ENCODE measurements at places on chromosomes 5 and 9.

DNA sequence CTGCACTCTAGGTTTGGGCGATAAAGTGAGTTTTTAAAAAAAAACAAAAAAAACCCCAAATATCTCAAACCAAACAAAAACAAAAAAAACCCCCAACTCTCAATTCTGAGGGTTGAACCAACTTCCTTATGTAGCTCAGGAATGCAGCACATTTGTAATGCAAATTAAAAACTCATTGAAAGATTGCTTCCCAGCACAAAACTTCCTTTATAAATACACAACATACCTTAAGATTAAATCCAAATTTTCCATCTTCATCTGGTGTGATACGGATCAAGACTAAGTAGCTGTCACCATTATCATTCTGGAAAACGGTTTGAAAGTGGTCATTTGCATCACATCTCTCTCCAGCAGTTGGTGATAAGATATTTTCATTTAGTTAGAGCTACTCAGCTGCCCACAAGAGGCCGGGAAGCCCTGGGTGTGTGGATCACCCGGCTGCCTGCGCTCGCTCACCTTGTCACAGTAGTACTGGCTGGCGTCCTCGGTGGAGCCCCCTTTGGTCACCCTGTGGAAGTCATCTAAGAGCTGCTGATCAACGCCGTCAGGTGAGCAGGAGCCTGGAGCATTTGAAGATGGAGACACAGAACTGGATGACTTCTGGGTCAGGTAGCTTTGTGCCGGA, 88.2 kb downstream of the PTPN3 start:
- no peak for DNase-seq

GRCh38 chr9:87004016-87004415, 56.7 kb upstream of the GAS1 start:
- DNase-seq: no peak

GRCh38 chr5:2013301-2014057, 130.8 kb upstream of the IRX4 start:
- DNase-seq: no peak

DNA sequence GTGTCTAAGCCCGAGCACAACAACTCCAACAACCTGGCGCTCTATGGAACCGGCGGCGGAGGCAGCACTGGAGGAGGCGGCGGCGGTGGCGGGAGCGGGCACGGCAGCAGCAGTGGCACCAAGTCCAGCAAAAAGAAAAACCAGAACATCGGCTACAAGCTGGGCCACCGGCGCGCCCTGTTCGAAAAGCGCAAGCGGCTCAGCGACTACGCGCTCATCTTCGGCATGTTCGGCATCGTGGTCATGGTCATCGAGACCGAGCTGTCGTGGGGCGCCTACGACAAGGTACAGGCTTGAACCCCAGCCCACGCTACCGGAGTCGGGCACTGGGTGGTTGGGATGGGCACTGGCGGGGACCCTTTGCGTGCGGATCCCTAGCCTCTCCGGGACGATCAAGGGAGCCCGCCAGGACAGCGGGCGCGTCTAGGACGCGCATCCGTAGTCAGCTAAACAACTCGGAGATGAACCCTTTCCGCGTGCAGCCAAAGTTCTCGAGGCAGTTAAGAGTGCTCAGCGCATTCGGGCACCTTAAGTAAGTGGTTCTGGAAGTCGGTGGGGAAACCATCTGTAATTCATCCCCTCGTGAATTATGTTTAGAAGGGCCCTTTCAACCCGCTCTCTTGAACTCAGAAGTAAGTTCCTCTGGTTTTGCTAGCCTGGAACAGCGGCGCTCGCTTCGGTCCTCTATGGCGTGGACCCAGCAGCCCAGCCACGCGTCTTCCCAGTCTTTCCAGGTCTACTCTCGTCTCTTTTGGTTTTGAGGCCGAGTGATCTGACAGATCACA, 1.3 kb downstream of the KCNN2 start:
- no peak for DNase-seq

DNA sequence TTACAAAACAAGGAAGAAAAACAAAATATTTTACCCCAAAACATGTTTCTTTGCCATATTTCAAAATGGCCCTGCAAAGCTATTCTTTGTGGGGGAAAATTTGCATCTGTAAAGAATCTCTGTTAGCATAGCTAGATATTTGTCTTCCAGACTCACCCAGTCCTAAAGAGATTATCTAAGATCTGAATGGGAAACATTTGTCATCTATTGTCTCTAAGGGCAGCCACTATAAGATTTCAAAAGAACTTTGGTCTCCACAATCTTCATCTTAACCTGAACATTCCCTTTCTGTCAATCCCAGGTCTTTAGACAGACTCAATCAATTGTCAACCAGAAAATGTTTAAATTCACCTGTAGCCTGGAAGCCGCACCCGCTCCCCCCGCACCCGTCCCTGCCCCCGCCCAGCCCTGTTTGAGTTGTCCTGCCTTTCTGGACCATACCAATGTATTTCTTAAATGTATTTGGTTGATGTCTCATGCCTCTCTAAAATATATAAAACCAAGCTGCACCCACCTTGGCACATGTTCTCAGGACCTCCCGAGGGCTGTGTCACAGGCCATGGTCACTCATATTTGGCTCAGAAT, 330.6 kb downstream of the RAB3C start:
- DNase-seq: no peak

DNA sequence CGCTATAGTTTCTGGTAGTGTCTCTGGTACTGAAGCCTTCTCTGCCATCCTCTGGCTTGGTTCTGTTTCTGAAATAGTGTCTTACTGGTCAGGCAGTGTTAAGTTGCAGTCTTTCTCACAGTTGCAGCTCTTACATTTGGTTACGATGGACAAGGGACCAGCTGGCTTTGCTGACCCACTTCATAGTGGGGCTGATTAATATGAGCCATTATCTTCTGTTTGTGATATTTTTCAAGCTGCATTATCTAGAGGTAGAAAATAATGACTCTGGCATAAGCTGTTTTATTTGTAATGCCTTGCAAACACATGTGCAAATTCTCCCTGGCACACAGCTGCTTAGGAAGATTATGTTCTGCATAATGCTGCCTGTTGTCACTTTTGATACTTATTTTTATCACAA, 199.1 kb downstream of the KDM4C start:
- DNase-seq: no peak

DNA sequence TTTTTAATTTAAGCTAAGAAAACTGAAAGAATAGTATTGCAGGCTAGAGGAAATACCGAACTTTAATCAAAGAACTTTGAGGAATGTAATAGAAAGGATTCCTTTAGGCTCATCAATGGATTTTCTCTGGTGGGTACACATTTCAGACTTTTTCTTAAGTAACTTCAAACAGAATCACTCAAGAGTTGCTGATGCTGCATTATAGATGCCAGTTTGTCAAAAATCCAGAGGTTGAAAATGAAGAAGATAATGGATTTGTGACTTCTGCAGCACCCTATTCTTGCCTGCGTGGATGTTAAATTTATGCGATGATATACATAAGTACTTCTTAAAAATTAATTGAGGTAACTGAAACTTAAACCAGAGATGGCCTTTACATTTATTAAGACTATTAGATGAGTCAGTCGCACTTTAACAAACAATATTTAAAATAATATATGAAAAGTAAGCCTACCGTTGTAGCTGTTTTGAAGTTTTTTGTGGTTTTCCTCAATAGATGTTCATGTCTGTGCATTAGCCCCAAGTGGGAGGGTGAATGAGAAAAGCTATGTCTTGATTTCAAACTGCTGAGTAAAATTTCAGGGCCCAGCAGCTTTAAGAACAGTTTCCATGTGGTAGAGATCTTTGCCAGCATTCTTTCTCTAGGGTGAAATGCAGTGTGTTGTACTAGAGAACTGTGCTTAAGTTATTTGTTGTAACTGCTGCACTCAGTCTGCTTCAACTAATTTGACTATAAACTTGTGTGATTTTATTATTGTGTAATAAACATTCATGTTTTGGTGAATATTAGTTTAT, at the start of gene OGN:
TSS of gene OGN (minus strand) at position 537 of the 795 bp plus-strand sequence. CDS start 1,171 bp downstream, outside the sequence.
- DNase-seq: no peak

GRCh38 chr9:128643519-128644300, 12.9 kb downstream of the DYNC2I2 start:
- DNase-seq: no peak

GRCh38 chr5:35436400-35437057, 181.1 kb upstream of the SPEF2 start:
- no peak for DNase-seq

DNA sequence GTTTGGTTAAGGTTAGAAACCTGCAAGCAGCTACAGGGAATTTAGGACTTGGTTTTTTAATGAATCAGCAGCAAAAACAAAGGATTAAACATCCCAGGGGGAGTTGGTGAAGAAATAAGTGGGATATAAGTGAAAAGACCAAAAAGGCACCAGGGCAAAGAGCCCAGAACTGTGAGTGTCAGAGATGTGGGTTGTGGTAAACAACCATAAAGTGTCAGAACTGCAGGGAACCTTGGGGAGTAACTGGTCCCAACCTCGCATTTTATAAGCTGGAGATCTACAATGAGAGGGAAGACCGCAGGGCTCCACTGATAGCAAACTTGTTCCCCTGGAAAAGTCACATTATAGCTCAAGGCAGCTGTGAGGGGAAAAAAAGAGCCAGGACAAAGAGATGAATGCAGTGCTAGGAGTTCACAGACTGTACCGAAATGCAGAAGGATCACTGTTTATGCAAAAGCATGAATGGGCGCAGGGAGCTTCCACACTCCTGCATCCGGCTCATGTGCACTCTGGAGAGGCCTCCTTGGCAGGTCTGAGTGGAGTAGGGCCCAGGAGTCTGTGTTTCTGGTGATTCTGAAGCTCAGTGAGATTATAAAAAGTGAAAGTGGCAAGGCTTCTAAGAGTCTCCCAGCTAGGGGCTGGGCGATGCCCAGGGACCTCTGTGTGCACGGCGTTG, 156.3 kb downstream of the GOLPH3 start:
- no peak for DNase-seq

- no peak for DNase-seq
Observed at GRCh38 chr5:92962752-92963151, 618.3 kb downstream of the NR2F1-AS1 start.

GRCh38 chr9:16725066-16725465, 145.4 kb downstream of the BNC2 start:
- DNase-seq: no peak

DNA sequence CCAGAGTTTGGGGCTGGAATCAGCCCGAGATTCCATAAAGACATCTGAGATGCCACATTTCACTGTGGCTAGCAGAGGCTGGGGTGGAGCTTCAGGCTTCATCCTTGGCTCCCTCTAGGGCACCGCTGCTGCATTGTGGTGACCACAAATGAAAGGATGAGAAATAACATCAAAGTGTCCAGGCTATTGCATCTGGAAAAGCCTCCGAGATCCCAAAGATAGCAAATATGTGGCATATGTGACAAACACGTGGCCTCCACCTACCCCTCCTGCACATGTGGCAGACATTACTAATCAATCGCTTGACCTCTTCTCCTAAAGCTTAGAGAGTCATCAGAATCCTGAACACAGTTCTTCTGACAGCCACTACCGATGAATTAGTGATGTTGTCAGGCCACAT, 4.5 kb downstream of the SPARC start:
- DNase-seq: no peak

GRCh38 chr5:163350083-163350482, 87.3 kb upstream of the CCNG1 start:
- DNase-seq: no peak

- DNase-seq: no peak
Observed at GRCh38 chr9:132078699-132079356, 839 bp downstream of the MED27 start.

DNA sequence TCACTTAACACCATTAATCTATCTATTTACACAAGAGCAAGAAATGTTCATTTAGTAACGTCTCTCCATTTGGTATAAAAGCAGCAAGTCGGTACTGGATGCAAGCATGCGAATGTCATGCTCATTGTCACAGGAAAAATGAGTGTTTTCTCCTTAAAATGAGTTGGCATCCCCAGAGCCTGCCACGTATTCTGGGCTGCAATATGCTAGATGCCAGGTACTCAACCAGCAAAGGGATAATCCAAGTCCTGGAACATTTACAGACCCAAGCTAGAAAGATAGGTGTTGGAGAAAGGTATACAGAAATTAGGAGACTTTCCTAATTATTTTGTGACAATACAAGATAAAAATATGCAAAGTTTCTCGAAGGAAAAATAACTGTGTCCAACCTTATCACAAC, 217.5 kb downstream of the EBF1 start:
- no peak for DNase-seq

DNA sequence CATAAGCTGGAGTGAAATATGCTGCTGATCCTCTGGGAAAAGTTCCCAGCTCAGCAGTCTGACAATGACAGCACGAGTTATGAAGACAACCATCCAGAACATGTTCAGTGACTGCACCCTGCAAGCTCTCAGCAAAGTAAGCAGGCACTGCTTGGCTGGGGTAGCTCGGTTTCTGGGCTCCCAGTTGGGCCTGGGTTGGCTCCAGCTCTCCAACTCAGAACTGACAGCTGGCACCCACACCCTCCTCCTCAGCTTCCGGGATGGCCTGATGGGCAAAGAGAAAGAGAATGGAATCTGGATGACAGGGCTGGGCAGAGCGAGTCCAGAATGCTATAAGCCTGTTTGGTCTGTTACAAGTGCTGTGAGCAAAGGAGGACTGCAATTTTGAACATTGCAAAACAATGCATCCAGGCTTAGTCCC, 185.0 kb downstream of the CSNK1G3 start:
- DNase-seq: peak; percentile 52

GRCh38 chr9:130292106-130292505, 26.5 kb downstream of the HMCN2 start:
- DNase-seq: peak; percentile 64

DNA sequence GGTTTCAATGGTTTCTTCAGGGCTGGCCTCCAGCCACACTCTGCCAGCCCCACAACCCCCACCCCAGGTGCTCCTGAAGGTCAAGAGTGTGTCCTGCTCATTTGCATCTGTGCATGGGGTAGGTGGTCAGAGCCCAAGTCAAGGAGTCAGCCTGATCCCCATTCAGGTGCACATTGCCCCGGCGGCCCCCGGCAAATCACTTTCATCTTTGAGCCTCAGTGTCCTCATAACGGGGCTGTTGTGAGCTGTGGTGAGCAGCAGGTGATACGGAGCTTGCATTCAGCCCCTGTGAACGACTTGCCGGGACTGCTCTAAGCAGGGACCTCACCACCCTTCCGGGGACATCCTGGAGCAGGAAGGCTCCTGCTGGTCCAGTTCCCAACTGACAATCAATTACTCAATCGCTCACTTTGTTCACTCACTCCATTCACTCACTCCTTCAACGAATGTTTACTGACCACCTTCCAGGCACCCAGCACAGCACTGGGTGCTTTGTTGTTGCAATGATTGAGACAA, 93.2 kb upstream of the CPEB4 start:
- DNase-seq: no peak

All from gastrocnemius medialis (tissue), 4 donors.